Omental fat pad (tissue), 4 donors: ENCODE measurements at places on chromosomes 7 and 10. TPM values are rescaled to one million over a fixed set of nuclear protein-coding genes. Genes with fewer than 3 reads are reported as not detected.

GTF2IRD1 gene
- 9.5 TPM for total RNA-seq

SUN3 gene
- total RNA-seq, result not detected

LLCFC1 gene
- not detected for total RNA-seq

CPEB3 gene
- 6.2 TPM for total RNA-seq

LIPK gene
- not detected for total RNA-seq

PDE6C gene
- not detected for total RNA-seq

EBF3 gene
- total RNA-seq, result 18.3 TPM

TAC1 gene
- total RNA-seq, result 1.4 TPM

PIP gene
- not detected for total RNA-seq

HPS6 gene
- 21.0 TPM for total RNA-seq
